ENCODE measurements at places on chromosomes 1 and 21.

- DNase-seq = no peak
These were observed 30.1 kb downstream of the SLC66A1 start for GRCh38 chr1:19342062-19342750.

DNA sequence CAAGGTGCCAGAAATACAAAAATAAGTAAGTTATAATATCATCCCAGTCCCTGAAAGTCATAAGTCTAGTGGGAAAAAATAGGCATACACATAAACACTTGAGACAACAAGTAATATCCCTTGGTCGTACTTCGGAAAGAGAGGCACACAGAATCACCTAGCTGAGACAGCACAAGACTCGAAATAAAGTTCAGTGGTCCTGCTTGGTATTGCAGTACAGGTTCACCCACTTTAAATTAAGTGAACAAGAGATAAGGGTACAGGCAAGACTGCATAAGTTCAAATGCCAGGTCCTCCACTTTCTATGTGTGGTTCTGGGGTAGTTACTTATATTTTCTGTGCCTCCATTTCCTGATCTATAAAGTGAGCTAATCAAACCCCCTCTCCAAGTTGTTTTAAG lies 47.6 kb downstream of the SEC16B start:
- DNase-seq = no peak

DNA sequence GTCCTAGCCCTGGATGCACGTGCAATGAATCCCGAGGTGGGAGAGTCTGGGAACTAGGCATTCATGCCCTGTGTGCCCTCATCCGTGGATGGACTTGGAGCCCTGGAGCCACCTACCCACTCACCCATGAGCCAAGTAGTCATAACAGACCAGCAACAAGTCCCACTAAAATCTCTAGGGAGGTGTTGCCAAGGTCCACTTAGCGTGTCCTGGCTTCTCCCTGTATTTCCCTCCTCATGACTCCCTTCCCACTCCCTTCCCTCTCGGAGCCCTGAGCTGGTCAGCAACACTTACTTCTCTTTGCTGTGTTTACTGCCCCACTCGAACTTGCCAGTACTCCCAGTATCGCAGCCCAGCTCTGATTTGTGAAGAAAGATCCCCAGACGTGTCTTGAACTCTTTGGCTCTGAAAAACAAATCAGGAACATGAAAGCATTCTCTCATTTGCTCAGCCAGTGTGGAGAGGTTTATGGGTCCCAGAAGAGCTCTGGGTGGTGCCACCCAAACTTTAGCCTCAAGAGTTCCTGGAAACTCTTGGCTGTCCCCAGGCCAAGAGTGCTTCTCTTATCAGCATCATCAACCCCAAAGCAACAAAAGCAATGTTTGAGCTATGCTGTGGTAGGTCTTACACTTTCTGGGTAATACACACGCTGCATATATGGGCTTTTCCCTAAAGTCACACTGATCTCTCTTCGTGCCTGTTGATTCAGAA lies 1.1 kb downstream of the RGS16 start:
- no peak for DNase-seq

- DNase-seq = no peak
These were observed 133.4 kb downstream of the RHOU start for GRCh38 chr1:228868731-228869024.

GRCh38 chr1:66371233-66372005 lies 162.5 kb upstream of the SGIP1 start:
- no peak for DNase-seq

DNA sequence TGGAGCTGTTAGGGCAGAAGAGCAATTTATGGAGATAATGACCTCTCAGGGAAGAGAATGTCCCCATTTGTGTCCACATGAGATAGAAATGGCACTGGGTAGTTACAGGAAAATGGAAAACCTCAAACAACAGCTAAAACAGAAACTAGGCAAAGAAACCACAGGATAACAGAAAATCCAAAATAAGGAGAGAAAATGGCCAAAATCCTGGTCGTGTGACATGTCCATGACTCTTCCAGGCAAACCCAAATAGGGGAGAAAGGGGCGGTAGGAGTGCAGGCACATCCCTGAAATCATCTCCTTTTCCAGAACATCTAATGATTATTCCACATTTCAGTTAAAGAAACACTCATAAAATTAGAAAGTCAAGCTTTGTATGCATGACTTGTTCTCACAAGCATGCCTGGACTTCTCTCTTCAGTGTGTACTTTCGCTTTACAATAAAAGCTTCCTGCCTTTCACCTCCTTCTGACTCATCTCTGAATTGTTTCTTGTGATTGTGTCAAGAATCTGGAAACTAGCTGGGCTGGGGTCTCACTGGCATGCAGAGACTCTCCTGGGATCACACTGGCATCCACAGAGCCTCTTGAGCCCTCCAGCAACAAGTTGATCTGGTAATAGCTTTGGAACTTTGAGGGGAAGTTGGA lies 171.4 kb upstream of the ZP4 start:
- no peak for DNase-seq

- DNase-seq = no peak
These were observed 17.4 kb upstream of the SLC30A10 start for GRCh38 chr1:219945795-219946194.

DNA sequence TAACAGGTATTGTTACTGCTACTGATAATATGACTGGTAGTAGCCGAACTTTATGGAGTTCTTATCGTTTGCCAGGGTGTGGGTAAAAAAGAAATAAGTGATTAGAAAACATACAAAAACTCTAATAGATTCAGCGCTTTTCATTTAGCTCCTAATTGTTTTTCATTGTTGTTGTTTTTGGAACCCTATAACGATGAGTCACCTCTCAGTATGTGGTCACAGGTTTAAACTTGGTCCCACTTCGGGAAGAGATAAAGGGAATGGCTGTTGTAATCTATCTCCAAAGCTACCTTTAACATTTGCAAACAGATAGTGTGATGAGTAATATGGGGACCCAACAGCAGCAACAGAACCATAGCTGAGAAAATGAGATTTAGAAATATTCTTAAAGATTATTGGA lies 62.7 kb upstream of the BCL10 start:
- no peak for DNase-seq

- no peak for DNase-seq
These were observed 75.0 kb downstream of the ATP6V1G3 start for GRCh38 chr1:198465201-198466144.

DNA sequence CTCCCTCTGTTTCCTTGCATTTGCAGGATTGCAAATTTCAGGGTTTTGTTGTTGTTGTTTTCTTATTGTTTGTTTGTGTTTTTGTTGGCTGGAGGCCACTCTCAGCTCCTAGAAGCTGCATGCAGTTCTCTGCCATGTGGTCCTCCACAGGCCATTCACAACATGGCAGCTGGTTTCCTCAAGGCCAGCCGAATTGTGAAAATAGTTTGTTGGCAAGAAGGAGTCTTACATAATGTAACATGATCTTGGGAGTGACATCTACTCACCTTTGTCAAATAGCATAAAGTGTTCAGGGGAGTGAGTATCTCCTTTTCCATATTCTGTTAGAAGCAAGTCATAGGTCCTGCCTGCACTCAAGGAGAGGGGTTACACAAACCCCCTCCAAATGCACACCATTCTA lies 10.6 kb upstream of the UAP1 start:
- no peak for DNase-seq

- DNase-seq = no peak
These were observed 3.5 kb upstream of the ZSCAN20 start for GRCh38 chr1:33468967-33469366.

DNA sequence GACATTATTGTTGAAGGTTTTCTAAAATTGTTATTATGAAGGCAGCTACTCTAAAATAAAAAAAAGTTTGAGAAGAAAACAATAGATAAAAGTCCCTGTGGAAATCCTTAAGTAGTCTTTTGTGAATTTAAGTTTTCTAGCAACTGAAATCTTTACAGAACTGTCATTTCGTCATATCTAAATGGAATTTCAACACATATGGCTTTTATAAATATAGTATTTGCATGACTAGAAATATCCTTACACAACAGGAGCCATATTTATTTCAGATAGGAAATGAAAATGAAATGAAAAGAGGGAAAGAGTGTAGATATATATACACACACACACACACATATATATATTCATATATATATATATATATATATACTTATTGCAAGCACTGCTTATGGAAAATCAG lies 204.7 kb upstream of the RGS18 start:
- no peak for DNase-seq

- no peak for DNase-seq
These were observed 329.7 kb upstream of the USP24 start for GRCh38 chr1:55544826-55545225.

DNA sequence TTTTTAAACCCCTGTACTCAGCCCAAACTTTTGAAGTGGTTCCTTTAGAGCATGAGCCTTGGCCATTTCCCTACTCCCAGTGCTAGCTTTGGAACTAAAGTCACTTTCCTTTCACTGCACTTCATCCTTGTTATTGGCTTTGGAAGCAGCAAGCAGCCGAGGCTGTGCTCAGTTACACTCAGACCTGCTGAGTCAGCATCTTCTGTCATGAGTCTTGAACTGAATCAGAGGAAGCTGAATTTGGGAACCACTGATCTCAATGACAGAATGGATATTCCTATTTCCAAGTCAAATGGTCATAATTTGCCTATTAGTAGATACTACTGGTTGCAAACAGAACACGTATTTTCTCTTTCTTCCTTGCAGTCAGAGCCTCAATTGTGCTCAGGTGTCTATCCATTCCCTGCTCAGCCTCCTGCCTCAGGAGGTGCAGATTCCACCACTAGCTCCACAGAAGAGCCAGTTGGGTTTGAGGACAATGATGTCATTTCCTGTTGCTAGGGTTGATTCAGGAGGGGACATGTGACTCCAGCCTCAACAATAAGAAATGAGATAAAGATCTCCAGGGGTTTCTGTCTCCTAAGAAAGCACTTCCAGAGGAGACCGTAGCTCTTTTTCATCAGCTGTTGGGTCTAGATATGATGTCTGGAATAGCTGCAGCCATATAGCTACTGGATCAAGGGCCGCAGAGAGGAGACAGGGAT lies 44.9 kb upstream of the NTPCR start:
- no peak for DNase-seq

DNA sequence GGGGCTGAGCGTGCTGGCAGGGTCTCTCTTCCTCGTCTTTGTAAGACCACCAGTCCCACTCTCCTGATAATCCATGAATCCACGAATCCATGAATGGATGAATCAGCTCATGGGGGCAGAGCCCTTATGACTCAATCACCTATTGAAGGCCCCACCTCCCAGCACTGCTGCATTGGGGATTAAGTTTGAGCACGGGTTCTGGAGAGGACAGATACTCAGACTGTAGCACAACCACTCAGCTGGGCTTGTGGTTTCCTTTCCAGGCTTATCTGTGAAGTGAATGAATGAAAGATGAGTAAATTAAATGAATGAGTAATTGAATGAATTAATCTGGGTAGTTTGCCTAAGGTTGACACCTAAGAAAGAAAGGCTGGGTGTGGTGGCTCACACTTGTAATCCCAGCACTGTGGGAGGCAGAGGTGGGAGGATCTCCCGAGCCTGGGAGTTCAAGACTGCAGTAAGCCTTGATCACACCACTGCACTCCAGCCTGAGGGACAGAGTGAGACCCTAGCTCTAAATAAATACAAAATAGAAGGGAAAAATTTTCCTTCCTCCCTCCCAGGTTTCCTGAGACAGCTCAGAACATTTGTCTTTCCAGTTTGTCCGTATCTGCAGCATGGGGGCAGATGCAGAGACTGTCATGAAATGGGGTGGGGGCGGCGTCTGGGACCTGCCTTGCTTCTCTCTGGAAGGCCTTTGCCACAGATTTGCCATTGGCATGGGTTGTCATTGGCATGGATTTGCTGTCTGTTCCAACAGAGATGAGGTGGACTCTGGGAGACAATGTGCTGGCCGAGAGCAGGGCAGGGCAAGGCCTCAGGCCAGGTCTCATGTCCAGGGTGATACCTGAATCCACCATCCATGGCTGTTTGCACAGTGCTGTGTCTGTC lies 187.7 kb upstream of the C1orf174 start:
- DNase-seq = no peak

- DNase-seq = no peak
These were observed 33.1 kb upstream of the DIP2A start for GRCh38 chr21:46425571-46425970.

GRCh38 chr21:35071347-35071746 lies 22.2 kb upstream of the RUNX1 start:
- DNase-seq = no peak

- no peak for DNase-seq
These were observed 13.0 kb downstream of the VANGL1 start for GRCh38 chr1:115654663-115655305.

- DNase-seq = no peak
These were observed 67.2 kb downstream of the HMGB4 start for GRCh38 chr1:33931111-33931475.

GRCh38 chr1:204400882-204401510 lies 10.6 kb downstream of the PPP1R15B start:
- DNase-seq = no peak

GRCh38 chr1:236089046-236089773 lies 24.3 kb upstream of the NID1 start:
- no peak for DNase-seq

- DNase-seq = no peak
These were observed 59.3 kb downstream of the NCAM2 start for GRCh38 chr21:21057349-21058062.

DNA sequence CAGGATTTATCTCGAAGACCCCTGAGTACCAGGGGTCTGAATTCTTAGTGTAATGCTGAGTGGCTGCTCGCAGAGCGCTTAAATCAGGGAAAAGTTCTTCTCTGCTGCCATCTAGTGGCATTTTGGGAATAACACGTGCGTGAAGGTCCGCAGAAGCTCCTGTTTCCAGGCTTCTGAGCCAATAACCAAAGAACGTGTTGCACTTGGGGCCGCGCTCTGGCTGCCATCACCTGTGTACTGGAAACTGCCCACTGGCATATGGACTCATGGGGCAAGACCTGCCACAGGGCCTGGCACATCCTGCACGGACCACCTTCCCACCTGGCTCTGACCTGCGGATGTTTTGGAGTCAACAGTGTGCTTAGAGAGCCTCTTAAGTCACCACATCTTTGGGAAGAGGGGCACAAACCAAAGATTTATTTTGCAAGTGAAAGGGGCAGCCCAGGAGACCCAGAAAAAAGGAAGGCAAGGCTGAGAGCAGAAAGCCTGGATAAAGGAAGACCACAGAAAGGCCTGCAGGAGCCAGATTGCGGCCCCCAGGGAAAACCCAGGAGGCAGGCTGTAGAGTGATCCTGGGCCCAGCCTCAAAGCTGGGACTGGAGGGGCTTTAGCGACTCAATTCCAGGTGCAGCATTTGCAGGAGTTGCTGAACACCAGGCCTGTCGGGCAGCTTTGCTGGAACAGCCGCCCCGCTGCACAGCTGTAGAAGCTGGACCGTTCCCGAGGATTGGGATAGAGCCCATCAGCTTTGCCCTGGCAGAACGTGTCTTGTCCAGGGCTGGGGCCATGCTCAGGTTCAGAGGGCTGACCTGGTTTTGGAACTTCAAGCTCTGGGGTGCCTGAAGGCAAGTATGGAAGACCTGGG lies 13.0 kb downstream of the CHIT1 start:
- DNase-seq = no peak

GRCh38 chr1:172477216-172477615 lies 33.3 kb upstream of the PIGC start:
- no peak for DNase-seq

DNA sequence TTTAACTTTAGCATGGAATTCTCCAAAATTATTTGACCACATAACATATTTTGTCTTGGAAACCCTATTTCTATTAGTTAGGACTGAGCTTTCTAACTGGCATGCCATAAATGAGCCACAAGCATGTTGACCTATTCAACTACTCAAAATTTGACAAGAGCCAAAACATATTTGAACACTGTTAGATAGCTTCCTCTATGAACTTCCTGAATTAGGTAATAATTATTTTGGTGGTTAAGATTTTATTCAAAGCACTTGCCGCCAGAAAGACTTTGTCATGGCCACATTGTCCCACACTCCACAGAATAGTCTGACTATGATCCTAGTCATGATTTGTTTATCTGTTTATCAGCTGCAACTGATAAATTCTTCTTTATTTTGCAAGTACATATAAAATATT lies 23.1 kb upstream of the CTPS1 start:
- no peak for DNase-seq

GRCh38 chr1:170192546-170192945 lies 46.8 kb downstream of the NTMT2 start:
- no peak for DNase-seq
